ENCODE measurements at places on chromosomes 5 and 9.

DNA sequence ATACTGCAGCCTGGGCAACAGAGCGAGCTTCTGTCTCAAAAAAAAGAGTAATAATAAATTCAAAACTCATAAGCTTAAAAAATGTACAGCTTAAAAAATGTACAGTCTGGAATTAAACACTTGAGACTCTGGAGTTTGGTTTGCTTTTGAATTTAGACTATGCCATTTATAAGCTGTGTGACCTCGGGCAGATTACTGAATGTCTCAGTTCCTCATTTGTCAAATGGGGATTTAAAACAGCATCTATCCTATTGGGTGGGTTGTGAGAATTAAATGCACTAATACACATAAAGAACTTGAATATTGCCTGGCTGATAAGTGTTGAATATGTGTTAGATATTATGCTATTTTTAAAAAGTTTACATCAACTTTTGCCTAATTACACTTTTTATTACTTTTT is 98.4 kb downstream of the SCAMP1 start:
- no peak for DNase-seq

- no peak for DNase-seq
These were observed 402.2 kb upstream of the WWC1 start for GRCh38 chr5:167889276-167889675.

GRCh38 chr9:14273696-14274121 is 40.2 kb downstream of the NFIB start:
- DNase-seq: no peak

DNA sequence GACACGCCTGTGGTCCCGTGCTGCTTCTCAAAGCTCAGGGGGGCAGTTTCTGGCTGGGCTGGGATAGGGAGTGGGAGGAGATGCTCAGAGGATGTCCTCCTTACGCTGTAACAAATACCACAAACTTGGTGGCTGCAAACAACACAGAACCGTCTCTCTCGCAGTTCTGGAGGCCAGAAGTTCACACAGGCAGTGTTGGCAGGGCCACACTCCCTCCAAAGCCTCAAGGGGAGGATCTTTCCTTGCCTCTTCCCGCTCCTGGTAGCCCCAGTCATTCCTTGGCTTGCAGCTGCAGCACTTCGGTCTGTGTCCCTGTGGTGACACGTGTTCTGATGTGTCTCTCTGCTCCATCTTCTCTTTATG is 10.4 kb upstream of the ORM1 start:
- DNase-seq: no peak
